ENCODE measurements at places on chromosomes 16 and 17. TPM values are rescaled to one million over a fixed set of nuclear protein-coding genes. Genes with fewer than 3 reads are reported as not detected.

Gene RPL23
- 2,084 TPM for total RNA-seq

Gene PPP1R27
- 0.15 TPM for total RNA-seq

DNA sequence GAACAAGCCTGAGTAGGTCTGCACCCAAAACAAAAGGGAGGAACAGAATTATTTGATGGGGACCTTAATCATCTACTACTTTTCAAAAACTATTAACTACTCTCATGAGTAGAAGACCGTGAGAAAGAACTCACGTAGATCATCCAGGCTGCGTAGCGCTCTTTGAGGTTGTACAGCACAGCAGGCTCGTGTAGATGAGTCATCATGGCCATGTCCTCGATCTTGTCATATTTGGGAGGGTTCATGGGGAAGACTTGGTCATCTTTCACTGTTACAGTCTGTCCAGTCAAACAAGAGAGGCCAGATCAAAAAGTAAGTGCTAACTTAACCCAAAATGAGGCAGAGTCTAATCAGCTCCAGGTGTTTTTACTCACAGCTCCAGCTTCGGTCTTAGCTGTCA, 2.3 kb downstream of the MYH1 start:
- no peaks in the 10 kb centered on the region for H3K27me3 ChIP-seq
- no peak overlapping the region for H3K27ac ChIP-seq
- no peaks in the 10 kb centered on the region for H3K36me3 ChIP-seq
- DNase-seq, result no peak
- H3K4me3 ChIP-seq, result no peak overlapping the region

DNA sequence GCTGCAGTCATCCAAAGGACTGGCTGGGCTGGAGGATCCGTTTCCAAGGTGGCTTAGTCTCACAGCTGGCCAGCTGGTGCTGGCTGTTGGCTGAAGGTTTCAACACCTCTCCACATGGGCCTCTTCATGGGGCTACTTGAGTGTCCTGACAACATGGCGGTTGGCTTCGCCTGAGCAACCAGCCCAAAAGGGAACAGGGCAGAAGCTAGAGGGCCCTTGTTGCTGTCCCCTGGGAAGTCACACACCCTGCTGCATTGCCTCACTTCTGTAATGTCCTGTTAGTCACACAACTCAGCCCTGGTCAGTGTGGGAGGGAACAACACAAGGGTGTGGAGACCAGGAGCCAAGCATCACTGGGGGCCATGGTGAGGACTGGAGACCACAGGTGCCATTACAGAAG, 36.6 kb downstream of the C16orf78 start:
- H3K27me3 ChIP-seq, result no peaks in the 10 kb centered on the region
- no peak for DNase-seq
- no peaks in the 10 kb centered on the region for H3K4me1 ChIP-seq
- no peaks in the 10 kb centered on the region for H3K36me3 ChIP-seq

GRCh38 chr17:70613681-70614080, 444.3 kb downstream of the KCNJ2 start:
- no peak for DNase-seq
- H3K27ac ChIP-seq, result no peak overlapping the region
